ENCODE measurements at places on chromosomes 6 and 20.

DNA sequence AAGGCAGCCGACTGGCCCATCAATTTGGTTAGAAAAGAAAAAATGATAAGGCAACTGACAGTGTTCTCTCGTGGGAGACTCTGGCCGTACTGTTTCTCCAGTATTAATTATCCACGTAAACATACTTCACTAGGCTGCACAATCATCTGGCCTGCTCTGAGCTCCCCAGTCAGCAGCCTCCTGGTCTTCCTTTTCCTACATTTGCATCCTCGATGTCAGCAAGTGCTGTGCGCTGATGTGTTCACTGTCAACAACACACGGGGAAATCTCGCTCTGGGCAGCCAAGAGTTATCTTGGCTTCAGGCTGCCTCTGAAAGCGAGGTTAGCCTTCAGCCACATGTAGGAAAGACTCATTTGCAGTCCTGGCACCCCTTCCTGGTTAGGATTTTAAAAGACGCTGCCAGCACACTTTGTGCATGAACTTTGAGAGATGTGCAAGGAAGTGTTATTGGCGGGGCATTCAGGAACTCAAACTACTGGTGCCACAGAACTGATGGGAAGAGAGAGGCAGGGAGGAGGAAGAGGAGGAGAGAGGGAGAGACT lies 460.5 kb upstream of the ARID1B start:
- DNase-seq, result no peak

DNA sequence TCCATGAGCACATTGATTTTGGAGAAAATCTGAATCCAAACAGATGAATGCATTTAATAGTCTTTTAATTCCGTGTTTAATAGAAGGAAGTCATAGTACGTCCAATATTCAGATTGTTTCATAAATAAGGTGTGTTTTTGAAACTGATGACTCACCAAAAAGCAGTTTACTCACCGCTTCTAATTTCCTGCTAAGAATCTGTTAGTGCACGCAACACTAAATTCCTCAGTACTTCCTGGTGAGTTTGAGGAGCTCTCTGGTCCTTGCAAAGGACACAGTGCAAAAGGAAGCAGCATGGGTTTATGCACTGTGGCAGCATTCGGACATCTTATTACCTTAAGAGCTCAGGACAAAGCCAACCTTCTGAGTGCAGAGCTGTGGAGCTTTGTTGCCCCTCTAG lies 2.3 kb upstream of the ADGRF1 start:
- DNase-seq, result no peak

- no peak for DNase-seq
Measured at GRCh38 chr20:49706630-49707091, 7.0 kb downstream of the B4GALT5 start.

GRCh38 chr20:215796-216195 lies 11.3 kb upstream of the DEFB129 start:
- DNase-seq, result no peak

DNA sequence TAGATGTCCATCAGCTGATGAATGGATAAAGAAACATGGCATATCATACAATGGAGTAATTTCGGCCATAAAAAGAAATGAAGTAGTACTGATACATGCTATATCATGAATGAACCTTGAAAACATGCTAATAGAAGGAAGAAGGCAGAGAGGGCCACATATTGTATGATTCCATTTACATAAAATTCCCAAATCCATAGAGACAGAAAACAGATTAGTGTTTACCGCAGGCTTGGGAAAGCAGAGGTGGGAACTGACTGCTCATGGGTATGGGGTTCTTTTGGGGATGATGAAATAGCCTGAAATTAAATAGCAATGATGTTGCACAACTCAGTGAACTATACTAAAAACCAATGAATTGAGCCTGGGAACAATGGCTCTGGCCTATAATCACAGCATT lies 58.3 kb downstream of the SERAC1 start:
- DNase-seq, result no peak

- DNase-seq, result no peak
Measured at GRCh38 chr6:100096341-100096740, 102.3 kb upstream of the MCHR2 start.

DNA sequence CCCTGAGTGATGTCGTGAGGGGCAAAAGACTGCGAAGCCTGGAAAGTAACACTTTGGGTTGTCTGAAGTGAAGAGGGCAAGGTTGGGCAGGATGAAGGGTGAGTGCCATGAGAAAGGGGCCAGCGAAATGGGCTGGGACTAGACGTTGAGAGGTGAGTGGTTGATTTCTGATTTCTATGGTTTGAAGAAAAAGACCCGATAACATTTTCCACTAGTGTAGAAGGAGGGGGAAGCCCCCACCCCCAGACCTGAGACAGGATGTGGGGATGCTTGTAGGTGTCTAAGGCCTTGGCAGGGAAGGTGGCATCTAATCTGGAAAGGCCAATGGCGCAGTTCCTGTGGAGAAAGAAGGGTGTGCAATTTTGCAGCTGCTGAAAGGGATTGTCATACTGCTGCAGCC lies 25.3 kb upstream of the KIF3B start:
- DNase-seq, result no peak

DNA sequence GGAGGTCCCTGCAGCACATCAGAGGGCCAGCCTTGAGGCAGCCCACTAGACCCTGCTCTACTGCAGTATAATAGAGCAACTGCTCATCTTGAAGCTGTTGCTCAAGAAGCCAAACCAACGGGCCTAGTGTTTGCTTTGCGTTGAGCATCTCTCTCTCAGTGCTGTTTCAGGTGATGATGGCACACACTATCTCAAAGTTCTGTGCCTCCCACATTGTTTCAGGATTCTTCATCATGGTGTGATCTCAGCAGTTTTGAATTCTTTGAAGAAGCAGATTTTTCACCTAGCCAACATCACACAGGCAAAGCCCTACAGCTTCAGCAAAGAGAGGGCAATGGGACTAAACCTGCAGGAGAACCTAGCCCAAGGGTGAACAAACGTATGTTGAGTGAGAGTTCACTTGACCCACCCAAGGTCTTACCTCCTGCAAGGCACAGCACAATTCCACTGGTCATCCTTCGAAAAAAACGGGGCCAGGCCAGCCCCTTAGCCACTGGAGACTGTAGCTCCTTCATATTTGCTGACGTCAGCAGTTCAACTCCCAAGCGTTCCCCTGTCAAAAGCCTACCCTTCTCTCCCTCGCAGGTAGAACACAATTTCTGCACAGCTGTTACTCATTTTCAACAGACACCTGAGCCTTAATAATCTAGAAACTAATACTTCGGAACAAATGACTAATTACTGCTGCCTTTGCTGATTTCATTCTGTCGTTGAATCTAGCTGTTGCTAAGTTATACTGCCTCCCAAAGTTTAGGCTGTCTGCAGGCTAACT lies 15.8 kb downstream of the MYB start:
- no peak for DNase-seq

- no peak for DNase-seq
Measured at GRCh38 chr20:49185071-49185761, 2.9 kb downstream of the STAU1 start.

DNA sequence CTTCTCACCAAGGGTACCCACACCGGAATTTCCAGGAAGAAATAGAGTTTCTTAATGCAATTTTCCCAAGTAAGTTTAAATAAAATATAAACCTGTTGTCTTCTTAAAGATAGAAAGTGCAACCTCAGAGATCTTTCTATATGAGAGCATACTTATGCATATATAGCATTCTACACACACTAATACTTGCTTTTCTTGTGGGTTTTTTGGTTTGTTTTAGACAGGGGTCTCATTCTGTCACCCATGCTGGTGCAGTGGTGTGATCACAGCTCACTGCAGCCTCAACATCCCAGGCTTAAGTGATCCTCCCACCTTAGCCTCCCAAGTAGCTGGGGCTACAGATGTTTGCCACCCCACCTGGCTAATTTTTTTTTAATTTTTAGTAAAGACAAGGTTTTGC lies 15.7 kb downstream of the AMD1 start:
- no peak for DNase-seq

- no peak for DNase-seq
Measured at GRCh38 chr20:63708301-63709148, 686 bp downstream of the ZGPAT start.

- no peak for DNase-seq
Measured at GRCh38 chr20:54920491-54920890, 445.1 kb downstream of the DOK5 start.

- no peak for DNase-seq
Measured at GRCh38 chr6:90538278-90539046, 48.4 kb downstream of the MAP3K7 start.

DNA sequence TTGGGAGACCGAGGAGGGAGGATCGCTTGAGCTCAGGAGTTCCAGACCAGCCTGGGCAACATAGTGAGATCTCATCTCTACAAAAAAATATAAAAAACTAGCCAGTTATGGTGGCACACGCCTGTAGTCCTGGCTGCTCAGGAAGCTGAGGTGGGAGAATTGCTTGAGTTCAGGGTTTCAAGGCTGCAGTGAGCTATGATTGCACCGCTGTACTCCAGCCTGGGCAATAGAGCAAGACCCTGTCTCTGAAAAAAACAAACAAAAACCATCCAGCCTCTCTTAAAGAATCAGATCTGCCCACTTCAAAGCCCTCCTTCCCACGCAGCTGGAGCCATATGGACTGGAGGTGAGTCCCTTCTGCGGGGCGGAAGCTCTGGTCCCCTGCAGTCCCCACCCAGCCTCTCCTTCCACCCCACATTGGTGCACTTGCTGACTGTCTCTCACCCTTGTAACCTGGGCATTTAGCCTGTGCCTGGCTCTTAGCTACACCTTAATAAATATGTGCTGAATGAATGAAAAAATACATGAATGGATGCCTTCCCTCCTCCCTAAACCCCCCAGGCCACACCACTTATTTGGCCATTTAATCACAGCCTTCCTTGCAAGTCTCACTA lies 7.2 kb upstream of the PARD6B start:
- DNase-seq, result no peak

DNA sequence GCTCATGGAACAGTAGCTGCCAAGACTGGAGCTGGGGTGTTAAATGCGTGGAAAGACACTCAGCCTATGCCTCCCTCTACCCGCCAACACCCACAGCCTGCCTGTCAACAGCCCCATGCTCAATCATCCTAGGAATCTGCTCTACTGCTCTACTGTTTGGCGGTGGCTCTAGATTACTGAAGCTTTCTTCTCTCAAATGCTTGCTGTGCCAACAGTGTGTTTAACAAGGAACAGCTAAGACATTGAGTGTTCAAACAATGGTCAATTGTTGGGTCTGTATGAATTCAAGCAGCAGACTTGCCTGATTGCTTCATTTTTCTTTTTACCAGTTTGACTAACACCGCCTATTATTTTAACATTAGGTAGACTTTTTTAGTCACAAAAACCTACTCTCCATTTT lies 258.6 kb downstream of the SOD2 start:
- no peak for DNase-seq

- no peak for DNase-seq
Measured at GRCh38 chr6:103675807-103676406, 1183.8 kb downstream of the HACE1 start.

DNA sequence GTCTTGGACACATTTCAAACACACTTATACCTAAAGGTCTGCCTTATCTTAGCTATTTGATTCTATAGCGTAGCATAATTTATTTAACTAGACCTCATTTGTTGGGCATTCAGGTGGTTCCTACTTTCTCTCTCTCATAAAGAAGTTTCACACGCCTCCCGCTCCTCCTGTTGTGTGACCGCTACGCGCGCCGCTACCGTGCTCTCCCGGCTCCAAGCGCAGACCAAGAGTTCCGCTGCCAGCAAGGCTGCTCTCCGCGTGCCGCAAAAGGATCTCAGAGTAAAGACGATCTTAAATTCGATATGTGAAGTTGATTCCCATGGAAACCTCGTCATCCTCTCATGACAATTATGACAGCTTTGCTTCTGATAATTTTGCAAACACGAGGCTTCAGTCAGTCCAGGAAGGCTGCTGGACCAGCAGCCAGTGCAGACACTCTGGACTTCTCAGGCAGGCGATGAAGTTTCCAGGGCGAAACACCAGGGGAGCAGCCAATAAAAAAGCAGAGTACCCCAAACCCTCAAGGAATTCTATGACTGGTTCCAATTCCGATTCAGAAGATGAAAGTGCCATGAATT lies 20.4 kb downstream of the PRSS16 start:
- DNase-seq, result no peak

GRCh38 chr6:14997507-14997906 lies 248.4 kb upstream of the JARID2 start:
- DNase-seq, result no peak

DNA sequence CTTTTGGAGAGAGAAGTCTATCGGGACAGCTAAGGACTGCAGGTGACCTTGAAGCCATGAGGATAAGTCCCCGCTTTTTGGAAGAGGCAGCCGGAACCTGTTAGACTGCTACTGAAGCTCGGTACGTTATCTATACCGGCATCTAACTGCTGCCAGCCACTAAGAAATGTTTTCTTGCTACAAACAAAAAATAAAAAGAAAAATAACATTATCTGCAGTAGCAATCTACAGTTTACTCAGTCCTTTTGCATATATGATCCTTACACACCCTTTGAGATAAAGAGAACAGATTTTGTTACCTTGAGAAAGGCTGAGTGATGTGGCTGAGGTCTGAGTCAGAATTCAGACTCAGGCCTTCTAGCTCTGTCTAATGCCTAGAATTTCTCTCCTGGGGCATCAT lies 314.6 kb downstream of the CDH26 start:
- no peak for DNase-seq

GRCh38 chr20:48932375-48932941 lies 10.9 kb downstream of the ARFGEF2 start:
- DNase-seq, result no peak

DNA sequence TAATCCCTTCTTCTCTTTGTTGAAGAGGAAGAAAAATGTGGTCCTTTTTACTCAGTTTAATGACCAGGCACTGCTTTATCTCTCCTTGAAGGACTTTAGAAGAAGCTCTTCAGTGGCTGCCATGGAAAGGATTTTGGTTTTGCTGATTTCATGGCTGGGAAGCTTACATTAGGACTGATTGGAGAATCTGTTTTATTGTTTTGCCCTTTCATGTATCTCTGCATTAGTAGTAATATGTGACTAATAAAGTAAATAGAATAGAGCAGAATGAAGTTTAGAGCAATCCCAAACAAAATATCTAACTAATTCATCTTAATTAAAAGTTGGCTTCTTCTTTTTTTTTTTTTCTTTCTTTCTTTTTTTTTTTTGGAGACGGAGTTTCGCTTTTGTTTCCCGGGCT lies 502.9 kb downstream of the HAO1 start:
- DNase-seq, result no peak

- no peak for DNase-seq
Measured at GRCh38 chr6:134168590-134169208, 116.3 kb upstream of the SLC2A12 start.

DNA sequence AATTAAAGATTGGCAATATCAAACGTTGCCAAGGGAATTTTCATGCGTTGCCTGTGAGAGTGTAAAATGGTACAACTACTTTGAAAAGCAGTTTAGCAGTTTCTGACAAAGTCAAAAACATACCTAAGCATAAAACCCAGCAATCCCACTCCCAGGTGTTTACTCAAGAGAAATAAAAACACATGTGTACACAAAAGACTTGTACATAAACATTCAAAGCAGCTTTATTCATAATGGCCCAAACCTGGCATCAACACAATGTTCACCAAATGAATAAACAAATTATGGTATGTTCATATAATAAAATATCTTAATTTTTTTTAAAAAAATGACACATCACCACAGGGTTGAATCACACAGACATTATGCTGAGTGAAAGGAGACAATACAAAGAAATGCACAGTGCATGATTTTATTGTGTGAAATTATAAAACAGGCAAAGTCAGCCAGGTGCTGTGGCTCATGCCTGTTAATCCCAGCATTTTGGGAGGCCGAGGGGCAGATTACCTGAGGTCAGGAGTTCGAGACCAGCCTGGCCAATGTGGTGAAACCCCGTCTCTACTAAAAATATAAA lies 240.4 kb upstream of the MARCKS start:
- DNase-seq, result no peak

GRCh38 chr6:43499028-43499815 lies 10.9 kb downstream of the LRRC73 start:
- no peak for DNase-seq

GRCh38 chr20:45328451-45328850 lies 19.8 kb downstream of the SDC4 start:
- no peak for DNase-seq

Measured in HL-60 (cell line).